Fibroblast of mammary gland (primary cell): ENCODE measurements at places on chromosomes 2 and 18.
A peak's percentile ranks its signal among the peaks of the same experiment; 100 is the strongest.

GRCh38 chr2:222280795-222281194 is 18.0 kb downstream of the PAX3 start:
- DNase-seq, result no peak

DNA sequence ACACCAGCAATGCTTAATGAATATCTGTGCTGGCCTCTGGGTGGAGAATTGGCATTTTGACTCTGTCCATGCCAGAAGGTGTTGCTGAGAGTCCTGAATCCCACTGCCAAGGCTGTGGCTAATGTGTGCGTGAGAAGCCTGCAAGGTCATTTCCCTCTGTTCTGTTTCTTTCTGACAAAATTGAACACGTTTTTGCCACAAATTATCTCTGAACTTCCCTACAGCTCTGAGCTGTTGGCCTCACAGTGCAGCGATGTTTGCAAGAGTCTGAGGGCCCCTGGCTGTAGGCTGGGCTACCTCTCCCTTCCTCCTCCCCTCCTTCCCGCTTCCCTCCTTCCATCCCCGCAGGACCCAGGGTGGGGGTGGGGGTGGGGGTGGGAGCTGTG is 154.1 kb upstream of the HS6ST1 start:
- peak; percentile 30 for DNase-seq

GRCh38 chr2:184637781-184638180 is 39.5 kb downstream of the ZNF804A start:
- DNase-seq, result no peak

DNA sequence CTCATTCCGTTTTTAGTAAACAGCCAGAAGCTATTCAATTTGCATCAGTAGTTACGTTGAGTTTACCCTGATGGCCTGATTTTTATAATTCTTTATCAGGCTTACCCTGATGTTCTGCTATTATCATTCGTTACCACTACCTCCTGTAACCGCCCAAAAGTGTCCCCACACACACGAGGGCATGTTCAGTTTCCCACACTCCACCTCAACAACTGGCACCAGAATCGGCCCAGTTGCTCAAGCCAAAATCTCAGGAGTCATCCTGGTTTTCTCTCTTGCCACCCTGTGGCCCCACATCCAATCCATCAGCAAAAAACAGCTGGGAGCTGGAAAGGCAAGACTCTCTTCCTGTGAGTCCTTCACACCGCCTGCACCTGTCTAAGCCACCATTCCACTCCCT is 102.9 kb upstream of the RAB6C start:
- DNase-seq, result no peak

DNA sequence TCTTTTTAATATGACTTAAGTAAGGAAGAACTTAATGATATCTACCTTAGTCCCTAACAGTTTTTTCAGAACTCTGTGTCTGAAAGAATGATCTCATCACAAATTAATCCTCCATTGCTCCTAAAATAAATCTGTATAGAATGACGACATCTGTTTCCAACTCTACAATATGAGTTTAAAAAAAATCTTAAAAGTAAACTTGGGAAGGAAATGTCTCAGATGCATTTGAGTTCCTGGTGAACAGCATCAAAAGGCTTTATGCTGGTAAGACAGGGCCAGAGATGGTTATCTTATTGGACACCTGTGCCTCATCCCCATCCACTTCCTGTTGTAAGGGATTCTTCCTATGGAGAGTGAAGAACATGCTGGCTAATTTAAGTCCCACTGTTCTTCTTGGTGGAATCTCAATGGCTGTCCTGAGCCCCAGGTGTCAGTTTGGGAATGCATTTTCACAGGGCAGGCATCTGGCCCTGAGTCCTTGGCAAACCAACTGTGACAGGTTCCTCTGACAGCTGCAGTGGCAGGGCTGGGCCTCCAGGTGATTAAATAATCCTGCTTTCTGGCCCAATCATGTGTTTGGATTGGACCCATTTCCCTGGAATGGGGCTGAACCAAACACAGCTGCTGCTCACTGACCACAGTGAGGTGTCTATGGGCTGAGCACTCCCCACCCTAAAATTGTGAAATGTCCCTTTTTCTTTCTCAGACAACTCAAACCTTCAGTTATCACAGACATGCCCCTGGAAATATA is 12.9 kb upstream of the NCKAP5 start:
- no peak for DNase-seq

GRCh38 chr2:82478641-82479040 is 1980.4 kb downstream of the SUCLG1 start:
- no peak for DNase-seq

DNA sequence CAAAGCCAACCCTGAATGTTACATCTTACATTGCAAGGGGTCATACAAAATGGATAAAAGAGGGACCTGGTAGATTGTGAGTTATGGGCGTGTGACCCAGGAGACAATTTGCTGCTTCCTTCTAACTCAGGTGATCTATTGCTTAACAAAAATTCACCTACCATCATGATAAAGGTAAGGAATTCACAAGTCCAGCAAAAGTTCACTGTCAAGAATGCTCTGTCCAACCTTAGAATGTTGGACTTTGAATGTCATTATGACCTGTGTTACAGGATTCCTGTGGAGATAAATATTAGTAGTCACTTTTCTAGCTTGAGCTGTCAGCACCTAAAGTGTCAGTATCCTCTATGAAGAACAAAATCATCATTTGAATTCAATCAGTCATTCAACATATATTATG is 7.9 kb upstream of the KLF7 start:
- DNase-seq, result no peak

GRCh38 chr2:143469323-143469722 is 340.1 kb downstream of the ARHGAP15 start:
- no peak for DNase-seq

DNA sequence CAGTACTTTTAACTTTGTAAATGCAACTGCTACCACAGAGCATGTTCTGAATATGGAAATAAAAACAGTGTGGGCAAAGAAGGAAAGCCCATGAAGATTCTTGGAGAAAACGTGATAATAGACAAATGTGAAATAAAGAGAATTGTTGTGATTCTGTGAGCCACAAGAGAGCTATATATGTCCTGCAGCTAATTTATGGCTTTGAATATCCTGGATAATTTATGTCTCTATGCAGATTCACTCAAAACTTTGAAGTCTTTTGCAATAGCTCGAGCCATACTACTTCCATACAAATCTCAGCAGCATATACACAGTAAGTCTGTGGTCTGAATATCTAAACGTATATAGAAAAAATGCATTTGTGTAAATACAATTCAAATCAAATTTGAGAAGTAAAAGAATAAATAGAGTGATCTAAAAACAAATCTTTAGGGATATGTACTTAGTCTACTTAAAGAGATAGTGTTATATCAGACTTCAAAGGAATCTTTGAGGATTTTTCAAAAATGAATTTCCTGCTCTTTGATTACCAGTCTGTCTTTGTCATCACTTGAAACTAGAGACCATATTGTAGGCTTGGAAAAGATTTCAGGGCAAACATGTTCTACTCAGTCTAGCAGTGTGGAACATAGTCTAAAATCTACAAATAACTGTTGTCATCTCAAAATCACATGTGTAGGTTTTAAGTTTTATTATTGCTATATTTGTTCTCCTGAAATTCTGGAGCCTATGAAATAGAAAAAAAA is 107.1 kb downstream of the CSRNP3 start:
- DNase-seq, result no peak
